T-helper 2 cell treated with Interferon-gamma antibody and Interleukin-4, amounts not matched to agents 5 μg/mL and 100 μg/mL, for 36 hours (primary cell): ENCODE measurements at places on chromosomes 16 and 17.

GRCh38 chr16:57760357-57761160 lies 25.0 kb downstream of the KATNB1 start:
- H3K36me3 ChIP-seq: no peaks in the 10 kb centered on the region
- H3K27me3 ChIP-seq: no peaks in the 10 kb centered on the region

DNA sequence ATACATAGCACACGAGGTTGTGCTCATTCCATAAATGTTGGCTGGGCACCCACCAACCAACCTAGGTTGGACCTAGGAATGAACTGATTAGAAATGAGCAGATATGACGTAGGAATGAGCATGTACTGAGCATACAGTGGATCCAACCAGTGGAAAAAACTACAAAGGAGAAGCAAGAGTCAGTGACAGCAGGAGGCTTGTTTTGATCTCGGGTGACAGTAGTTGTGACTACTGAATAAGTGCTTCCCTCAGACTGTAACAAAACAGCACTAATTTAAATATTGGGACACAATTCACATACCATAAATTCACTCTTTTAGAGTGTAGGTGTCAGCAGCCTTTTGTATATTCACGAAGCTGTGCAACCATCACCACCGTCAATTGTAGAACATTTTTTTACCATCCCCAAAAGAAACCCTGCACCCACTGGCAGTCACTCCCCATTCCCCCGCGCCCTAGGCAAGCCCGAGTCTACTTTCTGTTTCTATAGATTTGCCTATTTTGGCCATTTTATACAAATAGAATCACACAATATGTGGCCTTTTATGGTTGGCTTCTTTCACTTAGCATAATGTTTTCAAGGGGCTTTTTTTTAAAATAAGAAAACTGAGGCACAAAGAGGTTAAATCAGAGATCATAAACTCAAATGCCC lies 7.0 kb downstream of the VAC14 start:
- H3K36me3 ChIP-seq: no peaks in the 10 kb centered on the region
- H3K27me3 ChIP-seq: no peaks in the 10 kb centered on the region
- no peak overlapping the region for H3K4me3 ChIP-seq
- no peak for DNase-seq

DNA sequence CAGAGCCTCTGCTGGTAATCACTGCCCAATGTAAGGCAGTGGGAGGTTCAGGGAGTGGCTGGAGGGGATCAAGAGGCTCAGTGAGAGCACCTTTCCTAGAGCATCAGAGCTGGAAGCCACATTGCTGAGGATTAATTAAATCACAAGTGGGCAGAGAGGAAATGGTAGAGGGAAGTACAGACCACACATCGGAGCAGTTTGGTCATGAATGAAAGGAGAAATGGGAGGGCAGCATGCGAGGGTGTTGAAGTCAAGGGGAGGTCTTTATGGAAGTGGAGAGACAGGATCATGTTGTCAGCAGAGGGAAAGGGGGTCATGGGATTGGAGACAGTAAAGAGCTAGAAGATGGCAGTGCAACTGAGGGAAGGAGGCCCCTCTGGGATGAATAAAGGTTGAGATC lies 2.3 kb downstream of the CCL17 start:
- no peak overlapping the region for H3K27ac ChIP-seq
- H3K4me1 ChIP-seq: no peaks in the 10 kb centered on the region
- no peaks in the 10 kb centered on the region for H3K36me3 ChIP-seq
- no peaks in the 10 kb centered on the region for H3K27me3 ChIP-seq

GRCh38 chr17:8382052-8382879 lies 727 bp downstream of the RPL26 start:
- no peak for DNase-seq
- H3K4me3 ChIP-seq: peak overlapping the region; percentile 89
- H3K27me3 ChIP-seq: no peaks in the 10 kb centered on the region
- H3K36me3 ChIP-seq: peaks cover 54% of the 10 kb centered on the region
- H3K4me1 ChIP-seq: peaks cover 47% of the 10 kb centered on the region

GRCh38 chr17:530851-531250 lies 178.2 kb upstream of the RPH3AL start:
- no peaks in the 10 kb centered on the region for H3K27me3 ChIP-seq
- no peak overlapping the region for H3K4me3 ChIP-seq
- no peak overlapping the region for H3K27ac ChIP-seq
- peaks cover 40% of the 10 kb centered on the region for H3K36me3 ChIP-seq
- DNase-seq: no peak

GRCh38 chr16:83212301-83212841 lies 585.6 kb downstream of the CDH13 start:
- DNase-seq: no peak
- H3K27me3 ChIP-seq: no peaks in the 10 kb centered on the region
- H3K36me3 ChIP-seq: no peaks in the 10 kb centered on the region
- H3K4me3 ChIP-seq: no peak overlapping the region
- no peaks in the 10 kb centered on the region for H3K4me1 ChIP-seq
- H3K27ac ChIP-seq: no peak overlapping the region

GRCh38 chr16:68866933-68867332 lies 23.6 kb downstream of the TANGO6 start:
- peaks cover 3% of the 10 kb centered on the region for H3K4me1 ChIP-seq
- no peak for DNase-seq
- no peak overlapping the region for H3K4me3 ChIP-seq

- no peaks in the 10 kb centered on the region for H3K36me3 ChIP-seq
- H3K27ac ChIP-seq: no peak overlapping the region
- H3K4me3 ChIP-seq: no peak overlapping the region
- H3K27me3 ChIP-seq: no peaks in the 10 kb centered on the region
Measured at GRCh38 chr17:52025236-52025635, 133.3 kb downstream of the CA10 start.

DNA sequence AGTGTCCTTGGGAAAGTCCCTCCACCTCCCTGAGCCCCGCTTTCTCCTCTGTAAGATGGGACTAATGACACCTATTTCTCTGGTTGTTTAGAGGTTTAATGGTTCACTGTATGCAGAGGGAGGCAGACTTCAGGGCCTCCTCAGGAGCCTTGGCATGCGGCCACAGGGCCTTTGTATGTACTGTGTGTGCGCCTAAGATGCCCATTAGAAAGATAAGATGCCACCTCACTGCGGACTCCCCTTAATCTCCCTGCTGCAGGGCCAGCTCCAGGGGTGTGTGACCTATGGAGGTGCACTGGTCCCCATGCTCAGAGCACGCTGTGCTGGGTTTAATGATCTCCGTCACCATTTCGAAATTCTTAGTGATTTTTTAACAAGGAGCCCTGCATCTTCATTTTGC lies 59.3 kb downstream of the TMEM235 start:
- no peaks in the 10 kb centered on the region for H3K36me3 ChIP-seq
- no peaks in the 10 kb centered on the region for H3K4me1 ChIP-seq
- no peaks in the 10 kb centered on the region for H3K27me3 ChIP-seq
- no peak overlapping the region for H3K4me3 ChIP-seq
- H3K27ac ChIP-seq: no peak overlapping the region

- H3K27ac ChIP-seq: no peak overlapping the region
- no peaks in the 10 kb centered on the region for H3K36me3 ChIP-seq
- no peak overlapping the region for H3K4me3 ChIP-seq
- peaks cover 5% of the 10 kb centered on the region for H3K4me1 ChIP-seq
- peaks cover 12% of the 10 kb centered on the region for H3K27me3 ChIP-seq
- DNase-seq: no peak
Measured at GRCh38 chr17:47279062-47279801, 25.6 kb downstream of the ITGB3 start.

- H3K36me3 ChIP-seq: no peaks in the 10 kb centered on the region
- H3K27ac ChIP-seq: no peak overlapping the region
- no peak overlapping the region for H3K4me3 ChIP-seq
Measured at GRCh38 chr17:74720506-74720905, 7.8 kb upstream of the CD300LF start.

DNA sequence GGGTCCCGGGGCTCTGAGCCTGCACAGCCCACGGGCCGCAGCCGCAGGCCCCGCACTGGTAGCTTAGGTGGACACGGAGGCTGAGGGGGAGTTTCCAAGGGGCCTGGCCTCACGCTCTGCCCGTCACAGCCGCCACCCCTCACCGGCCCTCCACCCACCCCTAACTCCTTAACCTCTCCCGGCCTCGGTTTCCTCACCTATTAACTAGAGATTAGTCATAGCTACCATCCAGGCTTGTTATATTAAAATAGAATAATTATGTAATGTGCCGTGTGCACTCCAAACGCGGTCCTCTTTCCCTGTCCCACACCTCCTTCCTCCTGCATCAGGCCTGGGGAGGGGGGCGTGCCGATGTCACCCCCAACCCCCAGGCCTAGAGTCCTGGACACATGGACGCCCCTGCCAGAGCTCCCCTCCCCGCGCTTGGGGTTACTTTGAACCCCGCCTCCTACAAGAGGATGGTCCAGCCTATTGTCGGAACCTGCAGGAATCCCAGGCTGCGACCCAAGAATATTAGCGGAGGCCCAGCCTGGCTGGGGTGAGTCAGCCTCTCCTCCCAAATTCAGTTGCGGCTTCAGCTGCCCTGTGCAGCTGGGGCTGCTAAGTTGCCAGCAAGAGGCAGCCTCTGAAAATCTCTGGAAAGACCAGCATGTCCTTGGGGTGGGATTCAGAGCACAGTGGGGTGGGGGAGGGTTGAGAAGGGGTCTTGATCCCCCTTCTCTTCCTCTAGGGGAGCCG lies 17.3 kb downstream of the SOCS3 start:
- peaks cover 2% of the 10 kb centered on the region for H3K27me3 ChIP-seq
- no peak for DNase-seq
- peak overlapping the region; percentile 84 for H3K27ac ChIP-seq
- peaks cover 38% of the 10 kb centered on the region for H3K4me1 ChIP-seq
- H3K4me3 ChIP-seq: peak overlapping the region; percentile 74

DNA sequence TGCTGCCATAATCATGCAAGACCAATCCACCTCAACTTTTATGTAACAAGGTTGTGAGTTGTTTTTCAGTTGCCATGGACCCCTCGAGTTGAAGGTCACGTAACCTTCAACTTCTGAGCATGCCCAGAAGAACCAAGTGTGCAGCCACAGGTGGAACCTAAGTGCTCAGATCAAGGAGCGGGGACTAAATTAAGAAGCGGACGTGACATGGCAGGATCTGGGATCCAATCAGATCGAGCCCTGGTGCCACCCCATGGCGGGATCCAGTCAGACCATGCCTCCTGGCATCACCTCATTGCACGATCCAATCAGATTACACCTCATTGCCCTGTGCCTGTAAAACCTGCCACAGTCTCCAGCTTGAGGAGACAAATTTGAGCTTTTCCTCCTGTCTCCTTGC lies 204.5 kb upstream of the CDH5 start:
- DNase-seq: no peak
- H3K4me3 ChIP-seq: no peak overlapping the region
- H3K36me3 ChIP-seq: no peaks in the 10 kb centered on the region
- H3K27ac ChIP-seq: no peak overlapping the region

GRCh38 chr17:43695970-43696865 lies 34.5 kb upstream of the MEOX1 start:
- H3K4me3 ChIP-seq: no peak overlapping the region
- peaks cover 12% of the 10 kb centered on the region for H3K4me1 ChIP-seq
- H3K27ac ChIP-seq: no peak overlapping the region
